ENCODE measurements at places on chromosomes 11 and 22.

GRCh38 chr22:43317239-43317638 lies 25.9 kb downstream of the SCUBE1 start:
- DNase-seq: no peak

DNA sequence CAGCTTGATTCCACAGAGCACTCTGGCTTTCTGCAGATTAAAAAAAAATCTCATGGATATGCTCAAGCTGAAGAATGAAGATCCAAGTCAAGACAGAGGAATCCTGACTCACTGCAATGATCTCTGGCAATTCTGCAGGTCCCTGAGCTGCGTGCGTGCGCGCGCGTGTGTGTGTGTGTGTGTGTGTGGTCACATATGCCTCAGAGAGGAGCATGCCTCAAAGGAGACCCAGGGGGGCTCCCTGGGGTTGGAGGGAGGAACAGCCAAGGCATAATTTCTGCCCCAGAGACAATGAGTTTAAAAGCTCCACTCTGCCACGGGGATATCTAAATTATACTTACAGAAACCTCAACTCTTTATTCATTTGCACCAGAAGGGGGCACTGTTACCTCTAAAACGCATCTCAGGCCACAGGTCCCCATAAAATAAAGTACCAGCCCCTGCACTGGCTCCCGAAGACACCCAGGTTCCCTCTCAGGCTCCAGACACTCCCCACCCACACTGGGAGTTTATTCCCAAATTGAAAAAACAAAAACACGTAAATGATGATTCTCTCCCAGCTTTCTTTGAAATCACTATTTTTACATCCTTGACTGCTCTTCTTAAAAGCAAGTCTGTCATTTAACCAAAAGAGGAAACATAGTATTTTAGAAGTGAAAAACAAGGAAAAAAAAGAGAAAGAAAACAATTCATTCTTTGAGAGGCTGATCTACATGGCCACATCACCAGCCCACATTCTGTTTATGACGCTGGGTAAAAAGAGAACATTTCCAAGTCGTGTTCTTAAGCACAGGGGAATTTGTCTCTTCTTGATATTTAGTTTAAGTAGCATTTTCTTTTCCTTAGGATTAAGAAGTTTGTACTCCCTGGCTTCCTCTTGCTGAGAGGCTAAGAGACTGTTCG lies 401.0 kb downstream of the LARGE1 start:
- DNase-seq: peak; percentile 27

GRCh38 chr11:17314232-17314547 lies 37.4 kb upstream of the NCR3LG1 start:
- peak; percentile 21 for DNase-seq

GRCh38 chr11:34451053-34451452 lies 12.3 kb downstream of the CAT start:
- no peak for DNase-seq

GRCh38 chr22:39080052-39080762 lies 3.1 kb downstream of the APOBEC3G start:
- no peak for DNase-seq

DNA sequence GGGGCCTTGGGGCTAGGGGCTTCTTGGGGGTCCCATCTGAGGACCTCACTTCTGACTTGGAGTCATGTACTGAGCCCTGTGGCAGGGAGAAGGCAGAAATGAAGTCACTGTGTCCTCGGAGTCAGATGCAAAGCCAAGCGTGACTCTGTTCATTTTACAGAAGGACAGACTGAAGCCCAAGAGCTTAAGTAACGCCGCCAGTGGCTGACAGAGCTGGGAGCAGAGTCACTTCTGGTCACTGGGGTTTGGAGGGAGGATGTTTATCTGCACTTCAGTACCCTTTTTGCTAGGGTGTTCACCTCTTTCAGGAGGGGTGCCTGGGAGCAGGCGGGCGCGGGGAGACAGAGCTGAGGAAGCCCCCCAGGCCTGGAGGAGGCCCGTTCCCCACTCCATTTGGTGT lies 10.7 kb downstream of the CD6 start:
- no peak for DNase-seq

- no peak for DNase-seq
These were observed 32.1 kb downstream of the ARHGEF17 start for GRCh38 chr11:73340164-73340563.

- DNase-seq: no peak
These were observed 173.4 kb downstream of the NCAM1 start for GRCh38 chr11:113134626-113135025.

- DNase-seq: no peak
These were observed 13.1 kb upstream of the RPL3 start for GRCh38 chr22:39332441-39333064.

- peak; percentile 22 for DNase-seq
These were observed 534 bp downstream of the RBFOX2 start for GRCh38 chr22:36027935-36028645.

DNA sequence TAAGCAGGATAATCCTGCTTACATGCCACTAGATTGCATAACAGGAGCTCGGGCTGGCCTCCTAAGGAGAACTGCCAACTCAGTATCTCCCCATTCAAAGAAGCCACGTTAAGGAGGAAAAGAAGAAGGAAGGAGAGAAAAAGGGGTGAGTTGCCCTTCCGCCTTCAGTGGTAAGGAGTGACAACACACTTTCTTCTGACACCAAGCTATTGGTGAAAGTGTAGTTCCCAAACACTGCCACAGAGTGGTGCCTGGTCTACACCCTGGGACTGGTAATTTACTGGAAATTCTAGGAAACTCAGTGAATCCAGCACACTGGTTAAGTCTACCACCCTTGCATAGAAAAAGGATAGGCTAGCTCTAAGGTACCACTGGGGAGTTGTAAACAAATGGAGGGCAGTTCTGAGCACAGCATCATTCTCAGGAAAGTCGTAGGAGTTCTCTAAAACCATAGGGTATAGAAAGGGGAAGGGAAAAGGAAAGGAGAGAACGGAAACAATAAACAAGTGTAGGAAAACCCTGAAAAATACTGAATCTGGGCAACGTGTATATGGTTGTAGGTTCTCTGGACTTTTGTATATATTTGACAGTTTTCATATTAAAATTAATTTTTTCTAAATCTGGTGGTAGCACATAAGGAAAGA lies 58.2 kb downstream of the RRAS2 start:
- peak; percentile 65 for DNase-seq

GRCh38 chr11:36577859-36578258 lies 10.1 kb downstream of the RAG1 start:
- peak; percentile 17 for DNase-seq

- DNase-seq: no peak
These were observed 14.3 kb downstream of the PISD start for GRCh38 chr22:31647523-31648320.

Measured in SW480 (cell line).